ENCODE measurements at places on chromosomes 7 and 10.

DNA sequence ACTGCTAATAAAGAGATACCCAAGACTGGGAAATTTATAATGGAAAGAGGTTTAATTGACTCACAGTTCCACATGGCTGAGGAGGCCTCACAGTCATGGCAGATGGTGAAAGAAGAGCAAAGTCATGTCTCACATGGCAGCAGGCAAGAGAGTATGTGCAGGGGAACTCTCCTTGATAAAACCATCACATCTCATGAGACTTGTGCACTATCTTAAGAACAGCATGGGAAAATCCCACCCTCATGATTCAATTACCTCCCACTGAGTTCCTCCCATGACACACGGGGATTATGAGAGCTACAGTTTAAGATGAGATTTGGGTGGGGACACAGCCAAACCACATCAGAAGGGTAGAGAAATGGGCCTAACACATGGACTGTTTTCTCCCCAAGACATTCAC is 156.3 kb downstream of the CCDC71L start:
- H3K4me1 ChIP-seq: no peaks in the 10 kb centered on the region
- no peaks in the 10 kb centered on the region for H3K27me3 ChIP-seq
- no peak overlapping the region for H3K4me3 ChIP-seq
- H3K27ac ChIP-seq: no peak overlapping the region
- H3K36me3 ChIP-seq: no peaks in the 10 kb centered on the region

- H3K27ac ChIP-seq: no peak overlapping the region
- no peaks in the 10 kb centered on the region for H3K27me3 ChIP-seq
- no peaks in the 10 kb centered on the region for H3K36me3 ChIP-seq
- H3K4me1 ChIP-seq: peaks cover 1% of the 10 kb centered on the region
Observed at GRCh38 chr7:55540226-55540858, 32.0 kb downstream of the VOPP1 start.

DNA sequence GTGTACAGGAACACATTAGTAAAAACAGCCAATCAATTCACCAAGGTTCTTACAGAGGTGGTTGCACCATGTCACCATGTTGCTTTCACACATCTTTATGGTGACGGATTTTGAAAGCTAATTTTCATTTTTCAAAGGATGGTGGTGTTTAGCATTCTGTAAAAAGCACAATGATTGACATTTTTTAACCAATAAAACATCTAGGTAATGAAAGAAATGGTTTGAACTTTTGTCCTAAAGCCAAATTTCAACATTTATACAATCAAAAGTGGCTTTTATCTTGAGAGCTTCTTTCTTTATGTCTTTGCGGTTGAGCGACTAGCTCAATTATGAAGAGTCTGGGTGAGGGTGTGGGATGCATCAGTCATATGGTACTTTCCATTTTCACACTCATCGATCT is 94.4 kb downstream of the MALRD1 start:
- H3K27ac ChIP-seq: no peak overlapping the region
- no peak for DNase-seq
- H3K4me3 ChIP-seq: no peak overlapping the region

- no peak overlapping the region for H3K27ac ChIP-seq
- H3K36me3 ChIP-seq: no peaks in the 10 kb centered on the region
- H3K4me1 ChIP-seq: no peaks in the 10 kb centered on the region
- H3K4me3 ChIP-seq: no peak overlapping the region
- peaks cover 78% of the 10 kb centered on the region for H3K27me3 ChIP-seq
Observed at GRCh38 chr7:155324012-155324917, 26.6 kb downstream of the INSIG1 start.

DNA sequence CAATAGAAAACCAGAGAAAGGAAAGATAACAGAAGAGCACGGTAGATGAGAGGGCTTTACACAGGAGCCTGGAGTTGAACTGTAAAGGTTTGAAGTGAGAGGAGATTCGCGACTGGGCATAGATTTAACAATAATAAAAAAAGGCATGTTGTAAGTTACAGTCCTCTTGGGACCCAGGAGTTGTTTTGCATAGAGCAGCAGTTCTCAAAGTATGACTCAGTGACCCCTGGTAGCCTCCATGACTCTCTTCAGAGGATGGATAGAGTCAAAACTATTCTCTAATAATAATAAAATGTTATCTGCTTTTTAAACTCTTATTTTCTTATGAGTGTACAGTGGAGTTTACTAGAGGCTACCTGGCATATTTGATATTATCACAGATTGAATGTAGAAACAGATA is 262.3 kb downstream of the SORCS3 start:
- H3K4me1 ChIP-seq: no peaks in the 10 kb centered on the region
- H3K36me3 ChIP-seq: no peaks in the 10 kb centered on the region
- no peak overlapping the region for H3K27ac ChIP-seq
- H3K4me3 ChIP-seq: no peak overlapping the region
- no peaks in the 10 kb centered on the region for H3K27me3 ChIP-seq

DNA sequence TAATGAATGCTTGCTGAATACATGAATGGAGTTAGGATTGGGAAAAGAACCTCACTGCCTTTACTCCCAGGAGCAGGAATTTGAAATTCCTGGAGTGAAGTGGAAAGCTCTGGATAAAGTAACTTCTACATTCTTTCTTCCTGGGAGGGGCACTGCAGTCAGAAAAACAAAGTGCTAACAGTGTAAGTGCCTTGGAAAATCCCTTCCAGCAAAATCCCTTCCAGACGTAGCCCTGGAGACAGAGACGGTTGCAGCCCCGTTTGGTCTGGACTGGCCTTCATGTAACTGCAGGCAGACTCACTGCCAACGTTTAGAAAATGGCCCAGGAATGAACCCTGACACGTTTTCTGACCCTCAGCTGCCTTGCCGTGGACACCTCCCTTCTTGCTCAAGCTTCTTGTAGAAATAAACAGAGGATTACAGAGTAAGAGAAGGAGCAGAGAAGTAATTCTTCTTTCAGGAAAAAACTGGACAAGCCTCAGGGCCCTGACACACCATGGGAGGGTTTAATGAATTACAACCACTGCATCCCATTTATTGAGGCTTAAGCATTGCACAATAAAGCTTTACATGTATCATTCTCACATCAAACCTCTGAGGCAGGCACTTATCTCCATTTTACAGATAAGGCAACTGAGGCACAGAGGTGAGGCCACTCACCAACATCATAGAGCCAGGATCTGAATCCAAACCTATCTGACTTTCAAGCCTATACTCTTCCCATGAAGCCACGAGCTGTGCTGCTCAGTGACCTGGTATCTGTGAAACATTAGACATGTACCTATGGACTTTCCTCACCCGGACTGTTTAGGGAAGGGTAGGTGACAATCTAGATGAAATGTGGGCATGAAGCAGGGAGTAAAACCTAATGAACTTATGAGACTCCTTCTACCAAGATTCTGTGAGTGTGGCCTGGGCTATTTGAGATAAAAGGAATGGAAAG is 7.8 kb downstream of the ITPRIP start:
- no peaks in the 10 kb centered on the region for H3K36me3 ChIP-seq
- peak overlapping the region; percentile 99 for H3K27ac ChIP-seq
- H3K4me3 ChIP-seq: no peak overlapping the region
- H3K27me3 ChIP-seq: no peaks in the 10 kb centered on the region

GRCh38 chr7:37419496-37419895 is 29.2 kb downstream of the ELMO1 start:
- no peak for DNase-seq
- no peak overlapping the region for H3K4me3 ChIP-seq
- no peaks in the 10 kb centered on the region for H3K36me3 ChIP-seq

DNA sequence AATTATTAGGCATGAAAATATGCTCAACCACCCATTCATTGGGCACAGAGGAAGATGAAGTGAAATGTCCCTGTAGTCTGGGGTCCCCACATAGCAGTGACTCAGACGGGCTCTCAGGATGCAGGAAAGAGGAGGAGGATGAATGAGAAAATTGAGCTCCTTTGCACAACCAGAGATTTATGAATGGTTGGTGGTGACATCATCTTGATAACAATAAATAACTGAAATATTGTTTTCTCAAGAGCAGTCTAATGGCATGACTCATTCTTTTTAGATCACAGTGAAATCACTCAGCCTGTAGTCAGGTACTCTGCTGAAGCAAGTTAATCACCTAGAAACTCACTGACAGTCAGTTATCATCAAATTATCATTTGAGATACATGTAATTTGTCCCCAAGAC is 254.1 kb downstream of the RELN start:
- no peak overlapping the region for H3K4me3 ChIP-seq
- no peaks in the 10 kb centered on the region for H3K36me3 ChIP-seq
- no peaks in the 10 kb centered on the region for H3K27me3 ChIP-seq
- no peak overlapping the region for H3K27ac ChIP-seq
- DNase-seq: no peak

DNA sequence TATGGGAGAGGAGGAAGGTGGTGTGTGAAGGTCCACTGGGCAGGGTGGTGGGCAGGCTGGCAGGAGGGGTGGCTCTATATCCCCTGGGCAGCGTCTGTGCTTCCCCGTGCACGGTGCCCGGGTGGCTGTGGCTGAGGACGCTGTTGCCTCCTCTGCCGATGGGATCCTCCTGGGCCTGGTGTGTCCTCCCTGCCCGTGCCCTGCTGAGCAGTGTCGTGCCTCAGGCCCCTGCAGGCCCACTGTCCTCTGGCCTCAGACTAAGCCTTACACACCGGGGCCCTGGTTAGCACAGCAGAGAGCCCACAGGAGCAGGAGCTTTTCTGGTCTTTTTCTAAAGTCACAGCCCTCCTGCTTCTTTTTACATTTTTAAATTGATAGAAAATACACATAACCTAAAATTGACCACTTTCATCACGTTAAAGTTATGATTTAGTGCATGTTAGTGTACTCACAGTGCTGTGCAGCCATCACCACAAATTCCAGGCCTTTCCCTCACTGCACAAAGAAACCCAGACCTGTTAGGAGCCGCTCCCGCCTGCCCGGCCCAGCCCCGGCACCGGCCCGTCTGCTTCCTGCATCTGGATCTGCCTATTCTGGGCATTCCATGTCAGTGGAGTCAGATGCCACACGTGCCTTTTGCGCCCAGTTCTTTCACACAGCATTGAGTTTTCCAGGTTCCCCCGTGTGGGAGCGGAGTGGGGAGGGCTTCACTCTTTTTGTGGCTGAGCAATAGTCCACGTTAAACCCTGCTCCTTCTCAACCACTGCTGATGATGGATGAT is 19.4 kb downstream of the PFKFB3 start:
- H3K4me1 ChIP-seq: peaks cover 3% of the 10 kb centered on the region
- no peak for DNase-seq
- H3K36me3 ChIP-seq: peaks cover 82% of the 10 kb centered on the region
- H3K27ac ChIP-seq: no peak overlapping the region

GRCh38 chr10:33010132-33011037 is 52.4 kb upstream of the ITGB1 start:
- no peak overlapping the region for H3K4me3 ChIP-seq
- no peak for DNase-seq
- H3K27ac ChIP-seq: no peak overlapping the region
- no peaks in the 10 kb centered on the region for H3K27me3 ChIP-seq
- H3K4me1 ChIP-seq: peaks cover 33% of the 10 kb centered on the region

DNA sequence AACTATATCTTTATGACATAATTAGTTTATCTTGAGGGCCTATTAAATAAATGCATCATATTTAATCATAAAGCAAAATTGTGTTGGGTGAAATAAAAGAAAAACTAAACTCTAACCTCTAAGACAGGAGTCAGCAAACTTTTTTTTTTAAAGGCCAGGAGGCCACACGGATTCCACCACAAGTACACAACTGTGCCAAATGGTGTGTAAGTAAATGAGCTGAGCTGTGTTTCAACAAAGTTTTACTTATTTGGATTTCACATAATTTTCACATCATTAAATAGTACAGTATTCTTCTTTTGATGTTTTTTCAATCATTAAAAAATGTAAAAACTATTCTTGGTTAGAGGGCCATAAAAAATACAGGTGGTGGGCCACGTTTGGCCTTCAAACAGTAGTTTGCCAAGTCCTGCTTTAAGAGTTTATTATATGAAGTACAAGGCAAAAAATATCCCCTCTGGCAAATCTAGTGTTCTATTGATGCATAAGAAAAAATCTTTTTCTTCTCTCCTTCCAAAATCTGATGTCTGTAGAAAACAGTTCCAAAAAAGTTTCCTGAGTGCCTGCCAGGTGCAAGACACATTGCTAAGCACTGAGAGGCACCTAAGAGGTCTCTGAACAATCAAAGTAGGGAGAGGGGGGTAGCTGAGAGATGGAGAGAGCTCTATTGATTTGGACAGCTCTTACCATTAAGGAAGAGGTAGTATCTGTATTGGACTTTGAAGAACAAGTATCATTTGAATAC is 26.5 kb upstream of the SPOCK2 start:
- no peak overlapping the region for H3K4me3 ChIP-seq
- H3K27ac ChIP-seq: no peak overlapping the region
- no peaks in the 10 kb centered on the region for H3K27me3 ChIP-seq
- no peaks in the 10 kb centered on the region for H3K4me1 ChIP-seq
- no peaks in the 10 kb centered on the region for H3K36me3 ChIP-seq
- no peak for DNase-seq

- no peak for DNase-seq
- no peak overlapping the region for H3K27ac ChIP-seq
- no peak overlapping the region for H3K4me3 ChIP-seq
- H3K4me1 ChIP-seq: no peaks in the 10 kb centered on the region
- no peaks in the 10 kb centered on the region for H3K36me3 ChIP-seq
- no peaks in the 10 kb centered on the region for H3K27me3 ChIP-seq
Observed at GRCh38 chr10:1613511-1613910, 123.8 kb downstream of the ADARB2 start.

GRCh38 chr7:8212638-8213037 is 49.3 kb downstream of the ICA1 start:
- H3K27me3 ChIP-seq: no peaks in the 10 kb centered on the region
- DNase-seq: no peak
- H3K4me1 ChIP-seq: no peaks in the 10 kb centered on the region

GRCh38 chr10:73232887-73233286 is 14.2 kb downstream of the DNAJC9 start:
- H3K27me3 ChIP-seq: no peaks in the 10 kb centered on the region
- H3K4me3 ChIP-seq: no peak overlapping the region
- H3K27ac ChIP-seq: no peak overlapping the region

- no peaks in the 10 kb centered on the region for H3K4me1 ChIP-seq
- no peak overlapping the region for H3K4me3 ChIP-seq
- H3K27me3 ChIP-seq: peaks cover 36% of the 10 kb centered on the region
- DNase-seq: no peak
- no peak overlapping the region for H3K27ac ChIP-seq
Observed at GRCh38 chr10:96338279-96338925, 20.4 kb downstream of the OPALIN start.
